Non-pigmented ciliary epithelial cell (primary cell): ENCODE measurements at places on chromosomes 1 and 21.

GRCh38 chr21:10627316-10627863 lies 106.0 kb downstream of the TPTE start:
- no peak for DNase-seq

GRCh38 chr1:78318011-78318410 lies 172.8 kb upstream of the PTGFR start:
- DNase-seq, result no peak

DNA sequence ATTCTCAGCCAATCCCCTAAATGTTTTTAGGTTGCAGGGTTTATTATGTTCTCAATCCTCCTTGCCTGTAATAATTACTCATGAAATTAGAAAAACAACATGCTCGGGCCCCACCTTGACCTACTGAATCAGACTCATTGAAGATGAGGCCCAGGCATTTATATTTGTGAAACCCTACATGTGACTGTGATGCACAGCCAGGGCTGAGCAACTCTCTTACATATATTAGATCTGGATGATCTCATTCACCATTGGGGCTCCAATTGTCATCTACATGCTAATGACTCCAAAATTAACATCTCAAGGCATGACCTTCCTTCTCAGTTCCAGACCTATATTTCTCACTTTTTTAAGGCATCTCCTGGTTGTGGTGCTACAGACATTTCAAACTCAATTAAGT lies 103.3 kb downstream of the WDR3 start:
- no peak for DNase-seq

- no peak for DNase-seq
Measured at GRCh38 chr21:42133131-42133530, 62.0 kb downstream of the UMODL1 start.

- no peak for DNase-seq
Measured at GRCh38 chr1:65207317-65207716, 59.3 kb downstream of the AK4 start.

- DNase-seq, result no peak
Measured at GRCh38 chr1:112488141-112488540, 20.6 kb upstream of the WNT2B start.

GRCh38 chr1:9852410-9853248 lies 28.9 kb upstream of the CLSTN1 start:
- DNase-seq, result peak; percentile 53

- DNase-seq, result no peak
Measured at GRCh38 chr21:31729622-31730343, 2.1 kb downstream of the SCAF4 start.

GRCh38 chr1:154925335-154926170 lies 11.0 kb downstream of the PMVK start:
- no peak for DNase-seq

DNA sequence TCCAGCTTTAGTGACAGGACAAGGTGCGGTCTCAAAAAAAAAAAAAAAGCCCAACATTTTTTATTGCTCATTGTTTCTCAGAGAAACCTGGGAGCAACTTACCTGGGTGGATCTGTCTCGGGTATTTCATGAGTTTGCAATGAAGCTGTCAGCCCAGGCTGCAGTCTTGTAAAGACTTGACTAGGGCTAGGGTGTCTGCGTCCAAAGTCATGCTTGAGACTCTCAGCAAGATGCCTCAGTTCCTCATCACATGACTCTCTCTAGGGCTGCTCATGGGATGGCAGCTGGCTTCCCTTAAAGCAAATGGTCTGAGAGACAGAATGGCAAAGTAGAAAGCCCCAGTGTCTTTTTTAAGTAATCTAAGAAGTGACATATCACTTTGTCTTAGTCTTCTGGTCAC lies 8.1 kb downstream of the GABPA start:
- DNase-seq, result no peak

- peak; percentile 78 for DNase-seq
Measured at GRCh38 chr1:234722904-234723720, 113.1 kb upstream of the IRF2BP2 start.
